Stimulated activated CD4-positive, alpha-beta T cell treated with anti-CD3 and anti-CD28 coated beads, Interleukin-2, amount 100 ng/mL, for 4 hours (primary cell): ENCODE measurements at places on chromosomes 13 and 19.
A peak's percentile ranks its signal among the peaks of the same experiment; 100 is the strongest.

DNA sequence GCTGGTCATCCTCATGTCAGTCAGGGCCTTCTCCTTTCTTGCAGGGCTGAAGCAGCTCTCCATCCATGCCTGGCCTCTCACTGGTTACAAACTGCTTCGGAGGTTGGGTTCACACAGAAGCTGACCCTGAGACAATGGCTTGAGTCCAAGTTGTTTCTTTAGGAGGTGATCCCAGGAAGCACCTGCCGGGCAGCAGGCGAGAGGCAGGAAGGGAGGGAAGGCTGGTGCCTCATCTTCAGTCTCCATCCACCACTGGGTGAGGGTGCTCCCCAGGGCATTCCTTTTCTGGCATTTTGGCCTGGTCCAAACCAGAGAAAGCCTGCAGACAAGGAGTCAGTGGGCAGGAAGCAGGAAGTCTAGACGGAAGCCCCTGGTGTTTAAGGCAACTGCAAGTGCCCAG is 17.6 kb upstream of the SPATA13 start:
- DNase-seq: no peak

GRCh38 chr13:74904556-74904955 is 577.4 kb downstream of the TBC1D4 start:
- no peak for DNase-seq

GRCh38 chr19:32750441-32751055 is 31.0 kb downstream of the TDRD12 start:
- DNase-seq: no peak

GRCh38 chr13:112617754-112618375 is 29.9 kb upstream of the TUBGCP3 start:
- DNase-seq: no peak

GRCh38 chr19:47512183-47512947 is 2.5 kb downstream of the NAPA start:
- no peak for DNase-seq

GRCh38 chr13:104295537-104295936 is 1229.3 kb upstream of the SLC10A2 start:
- no peak for DNase-seq

DNA sequence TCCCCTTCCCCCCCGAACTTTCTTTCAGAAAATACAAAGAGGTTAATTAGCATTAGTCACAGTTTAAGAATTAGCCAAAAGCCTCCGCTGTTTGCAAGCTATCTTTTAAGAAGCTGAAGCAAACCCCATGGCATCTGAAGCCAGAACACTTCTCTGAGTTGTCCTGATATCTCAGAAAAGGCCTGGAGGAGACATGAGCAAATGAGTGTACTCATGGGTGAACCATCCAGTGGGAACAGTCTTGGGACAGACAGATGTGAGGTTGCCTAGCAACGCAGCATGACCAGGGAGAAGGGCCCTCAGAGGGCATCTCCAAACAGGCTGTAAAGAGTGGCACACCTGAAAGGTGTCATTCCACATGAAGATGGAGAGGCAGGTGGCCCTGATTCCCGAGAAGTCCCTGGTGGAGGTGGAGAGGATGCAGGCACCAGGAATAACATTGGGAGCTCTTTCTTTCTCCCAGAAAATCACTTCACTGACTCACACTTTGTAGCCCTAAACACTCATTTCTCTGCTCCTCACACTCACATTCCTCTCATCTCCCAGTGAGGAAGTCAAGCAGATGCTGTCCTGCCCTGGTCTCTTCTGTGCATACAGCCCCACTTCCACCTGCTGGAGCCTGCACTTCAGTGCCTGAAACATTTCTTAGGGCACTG is 87.0 kb upstream of the TSHZ3 start:
- no peak for DNase-seq

GRCh38 chr13:41456768-41457588 is at the start of gene RGCC:
Gene RGCC, plus strand, starts transcription at chr13:41457550. Its CDS starts 158 bp downstream, at chr13:41457708.
- peak; percentile 98 for DNase-seq

DNA sequence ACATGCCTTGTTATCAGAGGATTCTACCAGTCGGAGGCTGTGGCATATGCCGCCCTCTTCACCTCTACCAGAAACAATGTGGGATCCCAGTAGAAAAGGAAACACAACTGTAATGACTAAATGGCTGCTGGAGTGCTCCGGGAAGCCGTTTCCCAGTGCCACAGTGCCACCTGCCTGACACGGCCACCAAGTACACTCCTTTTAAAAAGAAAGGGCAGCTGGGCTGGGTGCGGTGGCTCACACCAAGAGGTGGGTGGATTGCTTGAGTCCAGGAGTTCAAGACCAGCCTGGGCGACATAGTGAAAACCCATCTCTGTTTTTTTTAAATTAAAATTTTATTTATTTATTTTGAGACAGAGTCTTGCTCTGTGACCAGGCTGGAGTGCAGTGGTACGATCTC is 67.3 kb downstream of the TRPM4 start:
- no peak for DNase-seq

DNA sequence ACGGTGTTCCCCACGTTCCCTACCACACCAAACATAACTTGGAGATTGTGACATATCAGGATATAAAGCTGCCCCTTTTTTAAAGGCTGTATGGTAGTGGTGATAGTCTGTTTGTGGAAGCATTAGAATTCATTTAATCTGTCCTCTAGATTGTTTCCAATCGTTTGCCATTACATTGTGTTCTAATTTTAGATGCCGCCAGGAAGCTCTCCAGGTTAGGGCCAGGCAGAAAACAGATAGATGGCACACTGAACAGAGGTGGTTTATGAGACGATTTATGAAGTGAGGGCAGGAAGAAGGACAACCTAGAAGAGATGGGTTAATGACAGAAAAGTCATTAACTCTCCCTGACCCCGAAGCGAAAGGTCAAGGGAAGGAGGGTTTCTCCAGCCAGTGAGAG is 30.0 kb downstream of the ARHGEF7 start:
- no peak for DNase-seq

DNA sequence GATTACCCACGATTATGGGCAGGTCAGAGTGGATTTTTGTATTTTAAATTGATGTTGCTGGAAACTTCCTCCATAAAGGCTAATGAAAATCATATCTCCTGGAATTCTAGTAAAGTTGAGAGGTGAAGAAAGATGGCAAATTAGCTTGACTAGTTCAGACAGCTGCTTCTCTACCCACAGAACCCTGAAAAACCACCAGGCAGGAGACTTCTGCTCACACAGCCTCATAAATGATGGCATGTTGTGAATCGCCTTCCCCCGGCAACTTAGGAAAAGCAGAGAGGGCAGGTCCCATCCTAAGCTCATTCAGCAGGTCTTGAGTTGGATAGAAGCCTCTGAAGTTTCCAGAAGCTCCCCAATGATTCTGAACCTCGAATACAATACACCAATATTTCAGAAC is 87.6 kb upstream of the SLC7A1 start:
- DNase-seq: no peak

DNA sequence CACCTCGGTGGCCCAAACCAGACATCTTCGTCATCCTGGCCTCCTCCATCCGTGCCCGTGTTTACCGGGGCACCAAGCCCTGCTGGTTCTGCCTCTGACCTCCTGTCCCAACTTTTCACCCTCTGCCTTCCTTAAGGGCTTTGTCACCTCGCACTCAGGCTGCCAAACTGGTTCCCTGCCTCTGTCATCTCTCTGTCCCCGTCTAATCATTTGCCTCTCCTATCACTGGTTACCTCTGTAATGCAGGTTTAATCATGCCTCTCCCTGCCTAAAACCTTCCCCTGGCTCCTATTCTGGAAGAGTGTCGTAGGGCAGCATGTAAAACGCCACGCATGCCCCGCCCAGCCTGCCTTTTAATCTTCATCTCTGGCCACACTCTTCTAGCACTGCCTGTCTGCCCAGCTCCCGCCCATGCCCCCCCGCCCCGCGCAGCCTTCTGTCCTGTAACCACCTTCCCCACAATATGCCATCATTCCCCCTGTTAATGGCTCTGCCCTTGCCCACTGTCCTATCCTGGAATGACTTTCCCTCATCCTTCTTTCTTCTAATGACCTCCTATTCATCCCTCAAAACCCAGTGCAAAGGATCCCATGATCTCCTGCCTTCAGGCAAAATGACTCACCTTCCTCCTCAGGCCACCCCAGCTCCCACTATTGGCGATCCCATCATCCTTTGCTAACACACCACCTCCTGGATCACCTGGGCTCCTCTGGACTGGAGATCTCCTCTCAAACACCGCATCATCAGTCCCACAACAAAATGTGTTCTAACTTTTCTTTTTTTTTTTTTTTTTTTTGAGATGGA is 66.7 kb downstream of the PEX11G start:
- no peak for DNase-seq

DNA sequence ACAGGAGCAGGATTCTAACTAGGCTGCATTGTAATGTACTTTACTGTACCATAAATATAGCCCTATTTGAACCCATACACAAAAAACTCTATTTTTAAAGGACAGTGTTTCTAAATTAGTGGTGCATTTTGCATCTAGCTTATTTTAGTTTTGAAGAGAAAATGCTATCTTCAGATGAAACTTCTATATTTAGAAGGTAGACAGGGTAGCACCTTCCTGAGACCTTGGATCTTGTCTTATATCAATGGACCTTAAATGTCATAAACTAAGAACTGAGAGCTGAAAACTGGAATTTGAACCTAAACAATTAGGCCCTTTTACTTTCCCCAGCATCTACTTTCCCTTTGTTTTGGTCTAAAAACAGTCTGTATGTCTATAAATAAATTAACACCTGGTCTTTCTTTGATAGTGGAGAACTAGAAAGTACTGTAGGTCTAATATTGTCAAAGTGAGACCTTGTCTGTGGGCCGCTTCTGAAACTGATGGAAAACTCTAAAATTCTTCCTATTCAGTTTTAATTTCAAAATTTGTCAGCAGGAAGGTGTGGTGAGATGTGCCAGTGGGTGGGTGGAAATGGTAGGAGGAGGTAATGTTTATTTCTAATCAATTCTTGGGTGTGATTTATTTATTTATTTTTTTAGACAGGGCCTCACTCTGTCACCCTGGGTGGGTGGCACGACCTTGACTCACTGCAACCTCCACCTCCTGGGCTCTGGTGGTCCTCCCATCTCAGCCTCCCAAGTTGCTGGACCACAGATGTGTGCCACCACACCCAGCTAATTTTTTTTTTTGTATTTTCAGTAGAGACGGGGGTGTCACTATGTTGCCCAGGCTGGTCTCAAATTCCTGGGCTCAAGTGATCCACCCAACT is 10.1 kb downstream of the COG3 start:
- DNase-seq: no peak

GRCh38 chr13:110108348-110109139 is 198.4 kb downstream of the COL4A1 start:
- DNase-seq: no peak

GRCh38 chr13:47790755-47791154 is 210.3 kb downstream of the SUCLA2 start:
- no peak for DNase-seq

- no peak for DNase-seq
Observed at GRCh38 chr19:35596366-35596999, 10.5 kb downstream of the PMIS2 start.

DNA sequence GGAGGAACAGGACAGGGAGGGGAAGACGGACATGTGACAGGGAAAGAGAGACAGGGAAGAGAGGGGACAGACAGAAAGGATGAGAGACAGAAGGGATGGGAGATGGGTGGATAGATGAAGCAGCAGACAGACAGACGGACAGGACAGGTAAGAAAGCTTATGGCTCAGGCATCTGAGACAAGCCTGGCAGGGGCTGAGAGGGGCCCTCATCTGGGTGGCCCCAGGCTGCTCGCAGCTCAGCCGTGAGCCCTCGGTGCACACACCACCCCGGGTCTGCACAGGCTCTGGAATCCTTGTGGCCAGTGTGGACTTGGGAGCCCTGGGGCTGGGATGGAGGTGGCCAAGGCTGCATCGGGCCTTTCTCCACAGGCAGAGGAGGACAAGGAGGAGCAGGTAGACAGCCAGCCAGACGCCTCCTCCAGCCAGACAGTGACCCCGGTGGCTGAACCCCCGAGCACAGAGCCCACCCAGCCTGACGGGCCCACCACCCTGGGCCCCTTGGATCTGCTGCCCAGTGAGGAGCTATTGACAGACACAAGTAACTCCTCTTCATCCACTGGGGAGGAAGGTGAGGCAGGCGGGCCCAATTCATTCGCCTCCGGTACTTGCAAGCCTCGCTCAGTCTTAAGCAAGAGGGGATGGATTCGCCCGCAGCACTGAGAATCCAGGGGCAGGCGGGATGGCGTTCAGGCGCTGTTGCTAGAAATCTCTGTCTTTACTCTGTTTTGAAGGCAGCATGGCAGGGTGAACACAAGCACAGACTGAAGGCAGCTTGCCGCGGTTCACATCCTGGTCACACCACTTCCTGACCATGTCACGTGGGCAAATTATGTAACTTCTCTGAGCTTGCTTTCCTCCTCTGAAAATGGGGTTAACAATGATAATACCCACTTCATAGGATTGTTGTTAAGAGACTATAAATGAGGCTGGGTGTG is 14.0 kb downstream of the GRAMD1A start:
- no peak for DNase-seq

- no peak for DNase-seq
Observed at GRCh38 chr19:40326201-40326600, 22.0 kb downstream of the C19orf47 start.

DNA sequence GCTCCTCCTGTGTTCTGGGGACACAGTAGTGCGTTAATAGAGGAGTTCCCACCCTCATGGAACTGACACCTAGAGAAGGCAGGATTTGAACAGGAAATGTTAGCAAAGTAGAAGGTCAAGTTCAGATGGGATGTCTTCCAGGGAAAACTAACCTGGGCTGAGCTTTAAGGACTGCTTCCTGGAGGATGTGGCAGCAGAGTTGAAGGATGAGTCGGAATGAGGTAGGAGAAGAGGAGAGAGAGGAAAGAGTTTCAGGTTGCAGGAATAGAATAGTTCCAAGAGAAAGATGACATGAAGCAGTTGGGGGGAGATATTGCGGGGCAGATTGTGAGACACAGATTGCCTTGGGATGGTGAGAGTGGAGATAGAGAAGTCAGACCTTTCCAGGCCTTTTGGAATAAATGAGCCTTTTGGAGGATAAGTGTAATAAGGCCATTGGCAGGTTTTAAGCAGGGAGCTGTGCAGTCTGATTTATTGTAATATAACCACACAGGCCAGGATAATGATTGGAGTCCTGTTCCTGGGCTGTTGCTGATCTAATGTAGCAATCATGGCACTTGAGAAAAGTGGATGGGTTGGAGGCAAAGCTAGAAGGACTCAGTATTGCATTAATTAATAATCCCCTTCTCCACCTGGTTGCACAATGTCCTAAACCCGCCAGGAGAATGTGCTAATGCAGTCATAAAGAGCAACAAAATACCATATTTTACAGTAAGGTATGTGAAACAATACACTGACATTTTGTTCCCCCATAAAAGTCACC is 205.4 kb downstream of the SHISA2 start:
- no peak for DNase-seq

GRCh38 chr13:46543287-46543686 is 9.7 kb upstream of the LRCH1 start:
- no peak for DNase-seq

GRCh38 chr13:36395280-36395679 is 37.0 kb upstream of the CCNA1 start:
- DNase-seq: no peak
